ENCODE measurements at places on chromosomes 2 and 18.

DNA sequence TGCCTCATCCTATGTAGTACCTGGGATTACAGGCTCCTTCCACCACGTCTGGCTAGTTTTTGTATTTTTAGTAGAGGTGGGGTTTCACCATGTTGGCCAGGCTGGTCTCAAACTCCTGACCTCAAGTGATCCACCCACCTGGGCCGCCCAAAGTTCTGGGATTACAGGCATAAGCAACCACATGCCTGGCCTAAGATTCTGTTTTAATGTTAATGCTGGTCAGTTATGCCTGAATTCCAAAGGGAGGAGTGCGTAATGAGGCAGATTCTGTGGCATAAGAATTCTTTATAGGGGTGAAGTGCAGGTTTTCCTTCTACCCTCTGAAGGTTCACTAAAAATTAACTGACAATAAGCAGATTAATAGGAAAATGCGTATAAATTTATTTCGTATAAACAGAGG is 1343.8 kb upstream of the LRRTM1 start:
- DNase-seq = no peak

GRCh38 chr2:227370092-227370491 is 9.0 kb downstream of the TM4SF20 start:
- no peak for DNase-seq

DNA sequence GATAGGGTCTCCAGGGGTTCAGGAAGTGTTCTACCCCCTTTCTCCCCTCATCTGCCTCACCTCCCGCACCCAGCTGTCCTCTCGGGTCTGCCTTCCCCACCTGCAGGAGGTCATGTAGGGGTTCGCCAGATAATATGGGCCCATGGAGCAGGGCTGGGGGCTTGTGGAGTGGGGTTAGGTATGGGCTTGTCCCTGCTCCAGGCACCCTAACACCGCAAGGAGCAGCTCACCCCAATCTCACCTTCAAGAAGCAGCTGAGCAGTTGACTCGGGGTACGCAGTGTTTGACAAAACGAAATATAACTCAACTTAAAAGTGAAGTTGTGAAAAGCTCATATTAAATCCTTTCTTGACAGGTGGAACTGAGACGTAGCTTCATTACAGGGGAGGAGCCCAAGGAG is 99.6 kb downstream of the CTIF start:
- DNase-seq = no peak

GRCh38 chr2:137870682-137871081 is 93.6 kb upstream of the HNMT start:
- no peak for DNase-seq

GRCh38 chr2:47617523-47618271 is 165.2 kb upstream of the MSH6 start:
- DNase-seq = no peak

DNA sequence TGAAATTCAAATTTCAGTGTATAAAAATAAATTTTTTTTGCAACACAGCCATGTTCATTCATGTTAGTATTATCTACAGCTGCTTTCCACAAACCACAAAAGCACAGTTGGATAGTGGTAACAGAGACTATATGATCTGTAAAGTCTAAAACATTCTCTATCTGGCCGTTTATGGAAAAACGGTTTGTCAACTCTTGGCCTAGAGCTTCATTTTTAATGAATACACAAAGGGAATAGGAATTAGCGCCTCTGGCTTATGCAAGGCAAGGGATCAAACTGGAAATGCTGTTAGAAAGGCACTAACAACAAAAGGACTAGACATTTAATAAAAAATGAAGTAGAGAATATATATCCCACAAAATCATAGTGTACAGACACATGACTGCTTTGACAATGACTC is 211.9 kb downstream of the EXOC6B start:
- no peak for DNase-seq

DNA sequence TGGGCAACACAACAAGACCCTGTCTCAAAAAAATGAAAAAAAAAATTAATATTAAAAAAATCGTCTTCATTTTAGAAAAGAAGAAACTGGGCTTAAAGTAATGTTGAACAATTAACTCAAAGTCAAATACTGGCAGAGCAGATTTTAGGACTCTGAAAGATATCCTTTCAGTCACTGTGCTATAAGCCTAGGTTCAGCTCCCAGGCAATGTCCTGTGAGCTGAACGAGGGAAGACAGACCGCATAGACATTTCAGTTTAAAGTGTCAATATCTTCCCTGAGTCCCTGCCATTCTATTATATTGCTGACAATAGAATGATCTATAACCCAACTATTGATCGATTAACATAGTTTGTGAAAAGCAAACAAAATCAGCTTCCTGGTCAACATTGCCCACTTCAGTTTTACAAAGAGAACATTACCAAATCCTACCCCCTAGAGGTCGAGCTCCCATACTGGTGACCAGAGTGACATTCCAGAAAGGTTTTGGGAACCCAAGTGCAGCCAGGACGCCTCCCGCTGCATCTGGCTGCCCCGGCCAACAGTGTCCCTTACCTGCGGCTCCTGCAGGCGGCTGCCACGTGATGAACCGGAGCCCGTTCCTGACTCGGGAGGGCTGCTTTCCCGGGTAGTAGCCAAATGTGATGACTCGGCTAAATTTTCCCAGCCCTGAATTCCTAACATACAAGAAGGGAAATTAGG is 639 bp downstream of the MRO start:
- no peak for DNase-seq

DNA sequence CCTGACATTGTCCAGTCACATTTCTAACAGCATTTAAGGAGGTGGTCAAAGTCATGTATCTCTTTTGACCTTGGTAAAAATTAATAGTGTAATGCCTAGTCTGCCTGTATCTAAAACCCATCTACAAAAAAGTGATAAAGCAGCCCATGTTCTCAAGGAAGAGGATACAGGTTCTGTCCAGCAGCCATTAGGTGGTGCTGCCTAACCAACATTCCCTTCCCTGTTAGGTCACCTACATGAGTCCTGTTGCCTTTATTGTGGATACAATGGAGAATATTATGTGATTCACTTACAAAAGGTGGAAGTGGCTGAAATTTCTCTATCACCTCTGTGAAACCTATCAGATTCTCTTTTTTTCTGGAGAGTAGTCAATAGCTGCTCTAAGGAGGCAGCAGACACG is 52.5 kb downstream of the AQP4 start:
- peak; percentile 64 for DNase-seq

- DNase-seq = no peak
Measured at GRCh38 chr2:182866095-182866460, 359 bp downstream of the FRZB start.

GRCh38 chr2:50752237-50752636 is 279.7 kb downstream of the NRXN1 start:
- no peak for DNase-seq

DNA sequence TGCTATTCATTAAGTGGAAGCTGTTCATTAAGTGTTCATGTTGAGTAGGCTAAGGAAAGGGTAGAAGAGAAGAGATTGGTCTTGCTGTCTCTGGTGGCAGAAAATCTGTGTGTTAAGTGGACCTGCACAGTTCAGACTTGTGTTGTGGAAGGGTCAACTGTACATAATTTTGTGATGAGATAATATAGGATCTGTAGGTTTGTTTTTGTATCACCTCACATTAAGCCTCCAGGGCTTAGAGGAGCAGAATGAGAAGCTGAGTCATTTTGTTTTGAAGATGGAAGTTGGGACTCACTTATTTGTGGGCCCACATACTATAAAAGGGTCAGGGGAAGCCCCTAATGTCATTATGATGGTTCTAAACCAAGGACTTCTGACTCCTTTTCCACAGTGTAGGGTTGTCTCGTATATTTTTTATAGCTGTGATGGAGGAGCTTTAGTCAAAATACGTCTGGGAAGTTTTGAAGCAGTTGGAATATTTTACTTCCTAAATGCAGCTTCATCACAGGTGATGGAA is 18.2 kb downstream of the PMS1 start:
- no peak for DNase-seq

- no peak for DNase-seq
Measured at GRCh38 chr18:23569299-23570063, 16.8 kb downstream of the NPC1 start.

DNA sequence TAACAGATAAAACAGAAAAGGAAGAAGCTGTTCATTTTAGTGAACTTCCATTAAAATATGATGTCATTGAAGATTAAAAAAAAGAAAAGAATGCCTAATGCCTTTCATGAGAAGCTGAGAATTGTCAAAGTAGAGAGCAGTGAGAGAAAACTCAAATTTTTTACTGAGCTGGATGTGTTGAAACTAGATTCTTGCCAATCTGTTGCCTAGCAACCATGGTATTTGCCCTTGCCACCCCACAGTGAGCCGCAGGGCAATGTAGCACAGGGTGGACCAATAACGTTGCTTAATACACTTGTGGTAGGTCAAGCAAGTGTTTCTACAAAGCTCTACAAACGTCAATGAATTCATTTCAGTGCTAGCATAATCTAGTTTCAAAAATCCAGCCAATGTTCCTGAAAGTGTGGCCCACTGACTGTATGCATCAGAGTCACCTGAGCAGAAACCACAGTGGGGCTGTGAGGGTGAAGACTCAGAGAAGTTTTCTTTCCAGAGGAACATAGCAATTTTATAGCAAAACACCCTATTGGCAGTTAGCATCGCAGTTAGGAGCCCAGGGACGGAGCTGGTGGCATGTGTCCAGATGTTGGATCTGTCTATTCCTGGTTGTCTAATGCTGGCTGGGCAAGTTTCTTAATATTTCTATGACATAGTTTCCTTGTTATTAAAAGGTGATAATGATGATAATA is 132.2 kb downstream of the DOCK10 start:
- DNase-seq = peak; percentile 62

- no peak for DNase-seq
Measured at GRCh38 chr2:200466425-200467418, 43.1 kb downstream of the KCTD18 start.

Measured in left kidney (tissue), 8 donors.